ENCODE measurements at places on chromosomes 16 and 17. TPM values are rescaled to one million over a fixed set of nuclear protein-coding genes. Genes with fewer than 3 reads are reported as not detected.

DNA sequence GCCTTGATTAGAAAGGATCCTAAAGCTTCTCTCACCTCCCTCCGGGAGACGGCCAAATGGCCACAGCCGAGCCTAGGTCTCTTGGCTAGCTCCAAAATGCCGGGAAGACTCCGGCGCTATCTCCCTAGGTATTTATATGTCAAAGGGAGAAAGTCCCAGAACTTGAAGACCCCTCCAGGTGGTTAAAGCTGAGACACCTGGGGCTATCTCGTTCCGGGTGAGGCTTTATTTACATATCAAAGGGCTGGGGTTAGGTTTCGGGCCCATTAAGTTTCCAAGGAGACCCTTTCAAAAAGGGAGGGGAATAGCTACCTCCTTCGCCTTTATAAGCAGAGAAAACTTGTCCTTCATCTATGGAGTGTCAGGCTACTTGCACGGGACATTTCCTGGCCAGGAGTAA lies 70.9 kb upstream of the KIFC3 start:
- DNase-seq = no peak

- no peak for DNase-seq
Observed at GRCh38 chr16:24009098-24009497, 173.3 kb downstream of the PRKCB start.

GRCh38 chr16:87739801-87740200 lies 26.0 kb downstream of the KLHDC4 start:
- no peak for DNase-seq

- DNase-seq = no peak
Observed at GRCh38 chr17:77836557-77837041, 121.9 kb upstream of the TNRC6C start.

DNA sequence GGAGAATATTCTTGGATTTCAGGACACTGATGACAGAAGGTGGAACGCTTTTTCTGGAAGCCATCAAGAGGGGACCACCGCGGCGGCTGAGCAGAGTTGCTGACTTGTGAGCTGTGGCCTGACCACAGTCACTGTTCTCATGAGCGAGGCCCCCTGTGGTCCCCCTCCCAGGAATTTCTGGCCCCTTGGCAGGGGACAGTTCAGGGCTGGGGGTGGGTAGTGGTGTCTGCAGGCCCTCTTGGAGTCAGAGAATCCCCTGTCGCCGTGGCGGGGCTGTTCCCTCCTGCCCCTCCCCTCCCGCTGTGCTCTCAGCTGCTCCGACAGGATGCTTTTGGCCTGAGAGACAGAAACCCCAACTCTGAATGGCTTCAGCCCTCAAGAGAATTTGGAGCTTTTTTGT lies 292.0 kb downstream of the SEC14L1 start:
- DNase-seq = no peak

- no peak for DNase-seq
Observed at GRCh38 chr16:74438492-74438979, 17.3 kb upstream of the CLEC18B start.

- DNase-seq = peak; percentile 96
Observed at GRCh38 chr17:10135539-10136257, 62.7 kb downstream of the GAS7 start.

DNA sequence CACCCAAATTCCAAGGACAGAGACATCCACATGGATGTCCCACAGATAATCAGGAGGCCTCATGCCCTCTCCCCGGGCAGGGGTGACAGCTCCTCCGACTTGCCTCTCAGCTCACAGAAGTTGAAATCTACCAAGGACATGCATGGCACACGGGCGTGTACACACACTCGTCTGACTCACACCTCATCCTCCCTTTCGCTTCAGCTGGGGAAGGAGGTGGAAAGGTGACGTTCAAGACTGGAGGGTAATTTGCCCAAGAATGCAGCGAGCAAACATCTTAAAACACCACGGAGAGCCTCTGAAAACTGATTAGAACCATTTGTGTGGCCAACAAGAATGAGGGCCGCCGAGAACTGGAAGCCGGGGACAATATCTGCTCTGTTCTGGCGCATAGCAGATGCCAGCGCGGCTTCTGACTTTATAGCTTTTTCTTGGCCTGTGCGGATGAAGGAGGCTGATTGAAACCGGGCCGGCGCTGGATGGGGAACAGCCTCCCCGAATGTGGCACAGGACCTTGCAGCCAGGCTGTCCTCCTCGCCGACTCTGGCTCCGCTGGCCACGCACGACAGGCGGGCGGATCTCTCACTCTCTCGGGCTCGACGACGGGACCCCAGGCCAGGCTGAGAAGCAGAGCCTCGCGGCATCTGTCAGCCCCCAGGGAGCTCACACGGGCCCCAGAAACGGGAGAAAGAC lies 100.9 kb downstream of the C16orf95 start:
- no peak for DNase-seq

The MYO15A gene
- total RNA-seq = 0.24 TPM

The TCAP gene
- total RNA-seq = 0.24 TPM

The TERB1 gene
- not detected for total RNA-seq
